ENCODE measurements at places on chromosomes 4 and X. TPM values are rescaled to one million over a fixed set of nuclear protein-coding genes. Genes with fewer than 3 reads are reported as not detected.
A peak's percentile ranks its signal among the peaks of the same experiment; 100 is the strongest.

DNA sequence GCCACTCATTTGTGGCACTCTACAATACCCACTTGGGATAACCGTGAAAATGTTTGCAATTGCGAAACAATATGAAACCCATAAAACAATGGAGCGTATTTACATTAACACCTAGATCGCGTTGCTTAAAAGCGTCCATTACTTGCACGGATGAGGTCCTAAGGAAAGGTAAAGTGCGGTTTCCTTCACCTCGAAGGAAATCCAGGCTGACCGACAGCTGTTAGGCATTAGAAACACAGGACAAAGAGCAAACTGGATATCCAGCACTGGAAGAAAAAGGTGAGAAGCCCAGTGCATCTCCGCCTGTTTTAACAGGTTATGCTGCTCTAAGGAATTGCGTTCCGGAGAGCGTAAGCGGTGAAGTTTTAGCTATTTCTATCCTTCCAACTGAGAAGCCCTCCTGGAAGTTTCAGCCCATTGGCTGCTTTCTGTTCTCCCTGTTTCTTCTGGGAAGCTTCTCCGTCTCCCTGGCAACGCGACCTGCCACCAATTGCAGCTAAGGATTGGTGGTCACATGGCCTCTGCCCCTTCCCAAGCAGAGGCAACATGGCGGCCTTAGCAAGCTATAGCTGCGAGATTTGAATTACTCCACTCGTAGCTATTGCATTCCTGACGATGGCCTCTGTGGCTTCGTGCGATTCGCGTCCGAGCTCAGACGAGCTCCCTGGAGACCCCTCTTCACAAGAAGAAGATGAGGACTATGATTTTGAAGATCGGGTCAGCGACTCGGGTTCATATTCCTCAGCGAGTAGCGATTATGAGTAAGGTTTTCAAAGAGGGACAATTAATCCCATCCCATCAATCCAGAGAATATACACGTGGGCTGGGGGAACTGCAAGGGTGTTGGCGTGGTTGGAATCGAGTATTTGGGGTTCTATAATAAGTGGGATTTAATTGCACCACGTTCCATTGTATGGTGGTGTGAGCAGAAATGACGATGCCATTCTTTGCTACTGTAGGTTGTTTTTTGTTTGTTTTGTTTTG, at the start of gene INTU:
Gene INTU, plus strand, starts transcription at position 538 of the 984 bp plus-strand sequence. Its CDS starts 78 bp downstream, at position 616.
- DNase-seq, result peak; percentile 89

DNA sequence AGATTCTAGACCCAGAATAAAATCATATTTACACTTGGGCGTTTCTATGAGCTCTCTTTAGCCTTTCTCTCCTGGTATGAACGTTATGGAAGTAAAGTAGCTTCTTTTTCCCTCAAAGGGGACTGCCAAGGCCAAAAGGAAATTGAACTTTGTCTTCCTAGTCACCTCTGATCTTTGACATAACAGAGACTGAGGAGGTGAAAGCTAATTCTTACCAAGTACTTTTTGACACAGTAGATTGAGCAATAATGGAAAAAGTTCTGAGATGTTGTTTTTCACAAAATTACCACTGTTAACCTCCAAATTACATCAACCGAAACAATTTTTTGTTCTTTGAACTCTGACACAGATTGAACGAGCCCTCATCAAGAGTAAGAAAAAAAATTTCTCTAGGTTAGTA, 318.4 kb downstream of the TEX13A start:
- no peak for DNase-seq

DNA sequence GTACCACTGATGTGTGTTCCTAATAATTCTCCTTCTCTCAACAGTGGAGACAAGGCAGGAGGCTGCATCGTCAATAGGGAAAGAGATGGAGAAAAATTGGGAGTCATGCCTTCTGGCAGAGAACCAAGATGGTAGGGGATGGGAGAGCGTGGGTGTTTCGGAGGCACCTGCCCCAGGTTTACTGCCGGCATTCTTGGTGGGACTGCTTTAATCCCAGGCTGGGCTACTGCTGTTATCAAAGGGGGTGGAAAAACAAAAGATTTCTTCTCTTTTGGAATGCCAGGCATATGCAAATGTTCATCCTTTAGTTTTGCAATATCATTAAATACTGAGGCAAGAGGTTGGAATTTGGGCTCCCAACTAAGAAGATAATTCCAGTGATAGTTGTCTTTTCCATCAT, 257.0 kb downstream of the DCHS2 start:
- no peak for DNase-seq

GRCh38 chr4:65658117-65658516, 12.2 kb downstream of the EPHA5 start:
- DNase-seq, result no peak

DNA sequence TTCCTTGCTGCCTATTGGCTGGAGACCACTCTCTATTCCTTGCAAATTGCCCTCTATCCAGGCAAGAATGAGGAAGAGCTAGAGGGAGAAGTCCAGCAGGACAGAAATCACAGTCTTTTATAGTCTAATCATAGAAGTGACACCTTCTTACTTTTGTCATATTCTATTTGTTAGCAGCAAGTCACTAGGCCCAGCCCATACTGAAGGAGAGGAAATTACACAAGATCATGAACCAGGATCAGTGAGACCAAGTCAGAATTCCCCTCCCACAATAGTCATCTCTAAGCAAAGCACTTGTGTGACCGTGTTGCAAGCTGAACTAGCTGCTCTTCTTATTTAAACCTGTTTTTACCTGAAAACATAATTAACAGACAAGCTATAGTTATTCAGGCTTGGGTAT, 317.7 kb downstream of the INPP4B start:
- no peak for DNase-seq

GRCh38 chrX:31847773-31848172, 775.9 kb upstream of the FTHL17 start:
- DNase-seq, result no peak

DNA sequence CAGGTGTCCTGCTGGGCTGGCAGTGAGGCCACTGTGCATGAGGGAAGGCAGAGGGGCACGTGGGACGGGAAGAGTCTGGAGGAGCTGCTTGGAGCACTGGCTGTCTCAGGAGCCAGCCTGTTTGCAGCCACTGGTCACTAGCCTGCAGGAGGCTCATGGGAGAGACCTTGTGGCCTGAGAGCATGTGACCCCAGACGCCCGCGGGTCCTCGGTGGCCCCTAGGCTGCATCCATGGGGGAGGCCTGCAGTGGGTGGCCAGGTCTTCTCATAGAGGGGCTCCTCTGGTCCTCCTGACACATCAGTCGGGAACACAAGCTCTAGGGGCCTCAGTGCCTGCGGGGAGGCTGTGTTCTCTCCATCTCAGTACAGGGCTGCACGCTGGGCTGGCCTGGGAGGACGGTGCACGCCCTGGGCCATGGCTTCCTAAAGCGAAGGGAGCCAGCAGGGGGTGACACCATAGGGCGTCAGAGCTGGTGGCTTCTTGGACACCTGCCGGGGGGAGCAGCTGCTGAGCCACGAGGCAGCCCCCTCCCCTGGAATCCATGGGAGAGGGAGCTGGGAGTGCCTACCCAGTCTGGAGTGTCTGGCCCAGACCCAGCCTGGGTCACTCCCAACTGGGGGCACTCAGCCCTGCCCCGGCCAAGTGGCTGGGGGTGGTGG, 12.3 kb downstream of the NAT8L start:
- no peak for DNase-seq

DNA sequence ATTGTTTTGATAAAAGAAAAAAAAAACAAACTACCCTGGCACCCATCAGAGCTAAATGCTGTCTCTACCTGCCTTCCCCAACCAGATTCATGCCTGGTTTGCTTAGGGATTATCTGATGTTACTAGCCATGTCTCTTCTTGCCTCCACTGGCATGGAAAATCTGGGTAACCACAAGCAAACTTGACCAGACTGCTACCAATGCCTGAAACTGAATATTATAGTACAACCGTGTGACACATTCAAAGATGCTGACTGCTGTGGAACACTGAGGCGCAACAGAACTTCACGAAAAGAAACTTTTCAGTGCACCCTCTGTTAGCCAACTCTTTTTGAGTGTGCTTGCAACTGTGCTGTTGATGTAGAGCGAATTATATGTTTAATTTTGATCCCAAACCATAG, 228.1 kb downstream of the CBR4 start:
- no peak for DNase-seq

- no peak for DNase-seq
Measured at GRCh38 chrX:40004921-40005291, 92.9 kb downstream of the BCOR start.

GRCh38 chrX:43590150-43590549, 65.9 kb upstream of the MAOA start:
- no peak for DNase-seq

DNA sequence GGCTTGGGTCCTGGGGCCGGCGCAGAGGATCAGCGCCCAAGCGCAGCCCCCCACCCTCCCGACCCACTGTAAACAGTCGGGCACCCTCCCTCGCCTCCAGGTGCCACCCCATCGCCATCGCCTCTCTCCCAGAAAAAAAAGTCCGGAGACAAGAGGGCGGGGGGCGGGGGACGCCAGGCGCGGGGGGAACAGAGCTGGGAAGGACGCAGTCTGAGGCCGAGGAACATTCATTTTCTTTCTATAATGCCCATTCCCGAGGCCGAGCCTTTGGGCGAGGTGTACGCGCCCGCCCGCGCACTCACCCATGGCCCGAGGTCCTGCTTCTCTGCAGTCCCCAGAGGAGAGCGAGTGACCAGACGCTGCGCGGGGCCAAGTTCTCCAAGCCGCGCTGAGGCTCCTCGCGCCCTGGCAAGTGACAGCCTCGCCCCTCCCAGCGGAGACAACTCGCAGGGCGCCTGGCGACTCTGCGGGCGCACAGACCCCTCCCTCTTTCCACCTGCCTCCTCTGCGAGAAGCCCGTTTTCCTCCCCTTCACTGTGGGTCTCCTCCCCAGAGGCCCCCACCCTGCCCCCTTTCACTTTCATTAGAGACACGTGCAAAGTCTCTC, 63.5 kb upstream of the WDR17 start:
- DNase-seq, result no peak

DNA sequence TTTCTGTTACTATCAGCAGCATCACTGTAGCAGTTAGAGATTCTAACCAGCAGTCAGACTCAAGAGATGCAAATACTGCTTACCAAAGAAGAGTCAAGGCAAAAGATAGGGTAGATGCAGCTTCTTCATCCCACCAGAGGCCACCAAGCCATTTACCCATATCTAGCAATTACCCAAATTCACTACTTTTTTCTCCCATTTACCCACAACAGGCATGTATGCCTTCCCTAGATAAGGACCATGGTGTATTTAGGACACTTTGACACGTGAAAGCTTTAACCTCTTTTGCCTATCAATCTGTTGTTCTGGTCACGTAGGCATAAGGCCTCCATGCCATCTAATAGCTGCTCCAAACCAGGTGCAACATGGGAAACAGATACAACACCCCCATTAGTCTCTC, 5.6 kb downstream of the LARP7 start:
- DNase-seq, result no peak

DNA sequence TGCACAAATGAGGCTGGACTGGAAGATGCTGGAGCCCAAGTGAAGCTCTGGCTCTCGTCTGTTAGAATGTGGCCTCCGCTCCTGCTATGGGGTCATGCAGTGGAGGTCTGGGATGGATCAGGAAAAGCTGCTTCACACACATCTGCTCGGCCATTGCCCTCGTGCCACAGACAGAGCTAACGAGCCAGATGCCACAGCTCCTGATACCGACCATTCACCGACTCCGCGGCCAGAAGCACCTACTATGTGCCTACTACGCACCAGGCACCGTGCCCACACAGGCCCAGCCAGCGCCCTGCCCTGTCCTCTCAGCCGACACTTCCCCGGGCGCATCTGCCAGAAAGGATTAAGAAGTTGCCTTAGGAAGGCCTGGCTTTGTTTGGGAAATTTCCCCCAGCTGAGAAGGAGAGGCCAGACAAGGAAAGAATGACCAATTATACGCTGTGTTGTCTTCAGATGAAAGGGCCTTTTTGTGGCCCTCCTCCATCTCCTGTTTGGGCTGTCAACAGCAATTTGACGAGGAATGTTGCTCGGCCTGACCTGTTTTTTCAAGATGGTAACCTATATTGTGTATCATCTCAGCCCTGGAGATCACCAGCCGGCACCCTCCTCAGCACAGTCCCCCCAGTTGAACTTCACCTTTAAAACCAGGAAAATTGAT, 34.3 kb downstream of the HMX1 start:
- DNase-seq, result peak; percentile 57

DNA sequence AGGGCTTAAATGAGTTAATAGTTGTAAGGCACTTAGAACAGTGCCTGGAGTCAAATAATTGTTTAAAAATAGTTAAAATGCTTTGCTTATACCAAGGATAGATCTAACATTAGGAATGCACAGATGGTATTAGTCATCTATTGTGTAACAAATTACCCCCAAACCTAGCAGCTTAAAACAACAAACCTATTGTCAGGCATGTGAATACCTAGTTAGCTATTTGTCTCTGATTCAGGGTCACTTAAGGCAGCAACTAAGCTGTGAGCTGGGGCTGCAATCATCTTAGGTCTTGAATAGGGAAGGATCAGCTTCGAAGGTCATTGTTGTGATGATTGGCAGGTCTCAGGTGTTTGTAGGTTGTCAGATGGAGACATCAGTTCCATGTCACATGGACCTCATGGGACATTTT, 42.4 kb upstream of the AGA start:
- no peak for DNase-seq

GRCh38 chr4:76301068-76301774, 5.3 kb upstream of the STBD1 start:
- no peak for DNase-seq

Gene GRK4
- 9.3 TPM for total RNA-seq

Gene SMARCA1
- total RNA-seq, result 89.9 TPM

Gene UGT2A2
- total RNA-seq, result not detected

Gene REELD1
- total RNA-seq, result 0.12 TPM

Gene MAGEA9B
- not detected for total RNA-seq

Gene CSAG1
- total RNA-seq, result not detected

Gene ADGRL3
- 11.3 TPM for total RNA-seq

Gene PDZD11
- 44.0 TPM for total RNA-seq

Gene FGF13
- total RNA-seq, result 13.4 TPM

Gene TMEM47
- 23.6 TPM for total RNA-seq

Gene SLC38A5
- total RNA-seq, result 1.8 TPM

Gene CT45A5
- total RNA-seq, result not detected

Gene DCAF12L2
- total RNA-seq, result 0.64 TPM

Gene UVSSA
- 32.4 TPM for total RNA-seq

Gene PCDH19
- total RNA-seq, result 122 TPM

Gene ADD1
- 197 TPM for total RNA-seq

Gene SPIN2A
- 1.1 TPM for total RNA-seq

Gene VEGFD
- 0.83 TPM for total RNA-seq

Gene NEUROG2
- total RNA-seq, result 1.2 TPM
